ENCODE measurements at places on chromosomes 16 and 17.

DNA sequence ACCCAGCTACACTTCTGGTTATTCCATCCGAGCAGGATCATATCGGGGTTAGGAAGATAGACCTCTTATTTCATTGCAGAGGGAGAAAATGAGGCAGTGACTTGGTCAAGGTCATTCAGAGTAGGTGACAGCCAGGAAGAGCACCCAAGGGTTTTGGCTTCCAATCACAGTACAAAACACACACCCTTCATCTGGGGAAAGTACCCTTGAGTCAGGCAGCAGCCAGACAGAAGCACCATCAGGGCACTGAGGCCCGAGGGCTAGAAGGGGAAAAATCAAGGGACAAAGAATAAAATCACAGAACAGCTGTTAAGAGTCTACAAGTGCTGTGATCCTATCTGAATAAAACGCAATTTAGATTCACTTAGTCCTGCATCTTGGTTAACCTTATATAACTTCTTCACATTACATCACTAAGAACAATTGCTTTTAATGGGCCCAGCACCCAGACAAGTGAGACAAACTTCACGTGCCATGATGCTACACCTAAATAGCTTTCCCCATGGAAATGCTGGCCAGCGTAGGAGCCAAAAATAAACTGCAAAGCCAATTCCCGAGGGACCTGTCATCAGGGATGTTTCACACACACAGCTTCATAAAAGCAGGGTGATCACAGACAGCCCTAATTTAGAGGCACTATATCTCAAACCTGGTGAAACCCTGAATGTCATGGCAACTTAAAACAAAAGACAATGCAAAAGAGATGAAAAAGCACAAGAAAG lies 4.9 kb downstream of the UBE2O start:
- no peak for DNase-seq

DNA sequence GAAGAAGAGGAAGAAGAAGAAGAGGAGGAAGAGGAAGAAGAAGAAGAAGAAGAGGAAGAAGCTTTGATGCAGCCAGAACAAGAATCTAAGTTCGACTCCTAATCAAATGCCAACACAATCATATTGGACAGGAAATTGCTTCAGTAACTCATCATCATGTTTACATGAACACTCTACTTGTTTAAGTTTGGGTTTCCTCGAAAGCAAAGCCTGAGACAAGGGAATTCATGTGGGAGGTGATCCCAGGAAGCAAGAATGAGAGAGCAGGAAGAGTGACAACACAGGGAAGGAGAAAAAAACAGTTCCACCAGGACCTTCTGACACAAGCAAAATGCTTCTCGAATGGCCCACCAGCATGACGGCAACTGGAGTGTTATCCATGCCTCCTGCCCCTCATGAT lies 279.0 kb downstream of the PMP22 start:
- no peak for DNase-seq

- DNase-seq = no peak
These were observed 26.1 kb upstream of the MLKL start for GRCh38 chr16:74726716-74727115.

- no peak for DNase-seq
These were observed 78.7 kb downstream of the CRISPLD2 start for GRCh38 chr16:84898447-84898846.

DNA sequence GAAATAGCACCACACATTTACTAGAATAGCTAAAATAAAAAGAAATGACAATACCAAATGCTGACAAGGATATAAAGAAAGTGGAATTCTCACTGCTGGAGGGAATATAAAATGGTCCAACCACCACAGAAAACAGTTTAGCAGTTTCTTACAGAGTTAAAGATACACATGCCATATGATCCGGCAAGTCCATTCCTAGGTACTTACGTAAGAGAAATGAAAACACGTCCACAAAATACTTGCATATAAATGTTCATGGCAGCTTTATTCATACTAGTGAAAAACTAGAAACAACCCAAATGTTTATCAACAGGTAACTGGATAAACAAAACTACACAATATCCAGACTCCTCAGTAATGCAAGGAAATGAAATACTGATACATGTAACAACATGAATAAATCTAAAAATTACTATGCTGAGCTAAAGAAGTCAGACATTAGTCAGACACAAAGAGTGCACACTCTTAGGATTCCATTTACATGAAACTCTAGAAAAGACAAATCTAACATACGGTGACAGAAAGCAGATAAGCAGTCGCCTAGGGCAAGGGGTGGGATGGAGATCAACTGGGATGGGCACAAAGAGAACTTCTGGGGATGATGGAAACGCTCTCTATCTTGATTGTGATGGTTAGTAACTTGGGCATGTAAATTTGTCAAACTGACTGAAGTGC lies 76.4 kb downstream of the SMG6 start:
- DNase-seq = no peak

DNA sequence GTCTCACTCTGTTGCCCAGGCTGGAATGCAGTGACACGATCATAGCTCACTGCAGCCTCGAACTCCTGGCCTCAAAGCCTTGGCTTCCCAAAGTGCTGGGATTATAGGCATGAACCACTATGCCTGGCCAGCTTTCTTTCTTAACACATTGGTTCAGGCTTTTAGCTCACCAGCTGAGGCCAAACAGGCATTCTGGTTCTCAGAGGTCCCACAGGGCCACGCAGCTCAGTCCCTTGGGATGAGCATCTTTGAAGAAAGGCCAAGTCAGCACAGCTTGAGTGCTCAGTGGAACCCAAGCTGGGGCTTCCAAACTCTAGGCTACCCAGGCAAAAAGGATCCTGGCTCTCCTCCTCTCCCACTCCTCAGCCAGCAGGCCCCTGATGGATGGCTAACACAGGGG lies 2.5 kb downstream of the PIK3R5 start:
- DNase-seq = no peak

DNA sequence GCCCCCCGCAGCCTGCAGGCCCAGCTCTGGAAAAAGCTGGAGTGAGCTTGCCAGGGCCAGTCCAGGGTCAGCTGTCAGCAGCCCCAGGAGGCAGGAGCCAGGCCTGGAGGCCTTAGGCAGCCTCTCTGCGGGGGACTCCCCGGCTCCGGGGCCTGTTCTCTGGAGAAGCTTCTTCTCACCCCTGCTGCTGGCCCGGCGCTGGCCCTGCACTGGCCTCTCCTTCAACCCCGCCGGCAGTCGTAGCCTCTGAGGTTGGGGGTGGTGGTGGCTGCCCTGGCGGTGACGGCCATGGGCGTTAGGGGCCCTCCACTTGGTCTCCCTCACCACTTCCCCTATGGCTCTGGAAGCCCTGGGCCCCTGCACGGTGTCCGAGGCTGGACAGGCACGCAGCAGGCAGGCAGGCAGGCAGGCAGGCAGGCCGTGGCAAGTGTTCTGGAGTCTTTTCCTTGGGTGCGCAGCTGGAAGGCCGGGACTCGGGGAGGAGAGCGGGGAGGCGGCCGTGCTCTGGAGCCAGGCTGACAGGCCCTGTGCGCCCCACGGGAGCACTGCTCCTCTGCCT lies 2.1 kb downstream of the FOXF1 start:
- DNase-seq = no peak

Data from activated T-cell treated with anti-CD3 and anti-CD28 coated beads for 4 hours (primary cell).